ENCODE measurements at places on chromosomes 12 and 14.

- no peak for DNase-seq
These were observed 2.8 kb upstream of the SLC48A1 start for GRCh38 chr12:47770086-47770726.

DNA sequence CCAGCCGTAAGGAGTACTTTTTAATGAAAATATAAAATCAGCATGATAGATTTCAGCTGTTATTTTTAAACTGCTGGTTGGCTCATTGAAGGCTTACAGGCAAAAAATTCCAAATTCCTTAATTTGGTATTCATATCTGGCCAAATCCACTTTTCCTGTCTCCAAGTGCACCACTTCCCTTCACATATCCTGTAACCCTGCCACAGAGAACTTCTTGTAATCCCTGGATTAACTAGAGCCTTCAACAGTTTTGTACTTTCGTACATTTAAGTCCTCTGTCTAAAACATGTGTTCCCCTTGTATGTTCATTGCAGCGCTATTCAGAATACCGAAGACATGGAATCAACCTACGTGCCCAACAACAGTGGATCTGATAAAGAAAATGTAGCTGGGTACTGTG, 9.6 kb downstream of the PUS7L start:
- DNase-seq: no peak

- no peak for DNase-seq
These were observed 131.2 kb downstream of the NUBPL start for GRCh38 chr14:31692376-31692781.

GRCh38 chr14:88386256-88386794, 868 bp downstream of the SPATA7 start:
- DNase-seq: no peak

- no peak for DNase-seq
These were observed 108.0 kb downstream of the KITLG start for GRCh38 chr12:88472248-88472647.

Measured in activated T-helper 9 cell treated with anti-CD3 and anti-CD28 coated beads, Interleukin-2, amount 50 U/mL, for 16 hours (primary cell).